ENCODE measurements at places on chromosomes 6 and 20.

DNA sequence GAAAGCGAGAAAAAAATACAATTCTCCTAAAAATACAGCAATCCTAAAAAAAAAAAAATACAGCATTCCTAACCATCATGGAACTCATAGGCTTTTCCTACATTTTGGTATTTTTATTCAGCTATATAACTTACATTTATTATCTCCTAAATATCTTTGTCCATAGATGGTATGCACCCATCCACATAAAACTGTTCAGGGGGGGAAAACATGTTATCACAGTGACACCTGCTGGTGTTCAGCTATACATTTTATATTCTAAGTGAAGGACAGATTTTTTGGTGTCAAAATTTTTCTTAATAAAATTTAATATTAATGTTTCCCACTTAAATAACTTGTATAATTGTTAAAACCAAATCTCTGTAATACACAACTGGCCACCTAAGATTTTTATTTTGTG lies 58.0 kb downstream of the BLOC1S5 start:
- peak; percentile 23 for DNase-seq

DNA sequence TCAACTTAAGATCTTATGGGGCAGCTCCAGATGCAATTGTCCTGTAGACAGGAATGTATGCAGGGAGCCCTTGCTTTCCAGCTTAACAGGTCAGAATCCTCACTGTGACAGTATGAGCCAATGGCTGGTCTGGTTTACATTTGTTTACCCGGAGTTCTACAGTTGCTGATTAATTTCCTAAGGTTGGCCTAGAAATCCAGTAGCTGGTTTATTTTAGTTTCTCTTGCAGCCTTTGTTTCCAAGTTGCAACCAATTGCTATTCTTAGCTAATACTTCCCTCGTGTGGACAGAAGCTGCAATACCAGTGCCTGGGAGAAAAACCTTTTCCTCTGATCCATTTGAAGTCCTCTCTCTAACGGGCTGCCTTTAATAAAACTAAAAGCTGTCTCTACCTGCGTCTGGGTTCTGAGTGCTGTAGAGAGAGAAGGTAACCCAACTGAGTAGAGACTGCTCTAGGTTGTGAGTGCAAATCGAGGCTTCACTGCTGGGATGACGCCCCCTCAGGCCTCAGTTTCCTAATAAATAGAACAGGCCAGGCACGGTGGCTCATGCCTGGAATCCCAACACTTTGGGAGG lies 45.9 kb downstream of the ZNF217 start:
- peak; percentile 38 for DNase-seq

DNA sequence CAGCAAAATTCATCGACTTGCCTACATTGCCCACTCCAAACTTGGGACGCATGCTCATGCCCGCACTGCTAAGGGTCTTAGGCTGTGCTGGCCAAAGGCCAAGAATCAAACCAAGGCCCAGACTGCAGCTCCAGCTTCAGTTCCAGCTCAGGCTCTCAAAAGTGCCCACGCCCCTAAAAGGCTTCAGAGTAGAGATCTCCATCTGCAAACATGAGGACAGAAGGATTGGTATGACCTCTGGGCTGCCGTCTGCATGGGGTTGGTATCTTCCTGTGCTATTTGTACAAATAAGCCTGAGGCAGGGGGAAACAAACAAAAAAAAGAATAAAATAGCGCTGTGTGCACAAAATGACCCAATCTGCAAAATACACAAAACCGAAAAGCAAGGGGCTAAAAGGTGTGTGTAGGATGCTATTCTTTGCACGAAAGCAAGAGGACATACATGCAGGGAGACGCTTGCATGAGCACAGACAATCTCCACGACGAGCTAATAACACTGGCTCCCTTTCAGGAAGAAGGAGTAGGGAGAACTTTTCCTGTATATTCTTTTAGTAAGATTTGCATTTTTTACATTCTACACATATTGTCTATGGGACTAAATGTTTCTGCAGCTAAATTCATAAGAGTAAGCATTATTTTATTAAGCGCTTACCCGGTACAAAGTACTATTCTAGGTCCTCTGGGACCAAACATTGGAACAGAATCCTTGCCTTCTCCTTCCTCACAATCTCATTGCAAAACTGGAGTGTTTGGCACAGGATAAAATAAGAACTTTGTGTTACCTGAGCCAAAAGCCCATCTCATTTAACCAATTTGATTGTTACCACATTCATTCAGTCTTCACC lies 33.1 kb downstream of the ATP9A start:
- no peak for DNase-seq

- no peak for DNase-seq
Observed at GRCh38 chr6:125577124-125577662, 172.2 kb upstream of the HEY2 start.

DNA sequence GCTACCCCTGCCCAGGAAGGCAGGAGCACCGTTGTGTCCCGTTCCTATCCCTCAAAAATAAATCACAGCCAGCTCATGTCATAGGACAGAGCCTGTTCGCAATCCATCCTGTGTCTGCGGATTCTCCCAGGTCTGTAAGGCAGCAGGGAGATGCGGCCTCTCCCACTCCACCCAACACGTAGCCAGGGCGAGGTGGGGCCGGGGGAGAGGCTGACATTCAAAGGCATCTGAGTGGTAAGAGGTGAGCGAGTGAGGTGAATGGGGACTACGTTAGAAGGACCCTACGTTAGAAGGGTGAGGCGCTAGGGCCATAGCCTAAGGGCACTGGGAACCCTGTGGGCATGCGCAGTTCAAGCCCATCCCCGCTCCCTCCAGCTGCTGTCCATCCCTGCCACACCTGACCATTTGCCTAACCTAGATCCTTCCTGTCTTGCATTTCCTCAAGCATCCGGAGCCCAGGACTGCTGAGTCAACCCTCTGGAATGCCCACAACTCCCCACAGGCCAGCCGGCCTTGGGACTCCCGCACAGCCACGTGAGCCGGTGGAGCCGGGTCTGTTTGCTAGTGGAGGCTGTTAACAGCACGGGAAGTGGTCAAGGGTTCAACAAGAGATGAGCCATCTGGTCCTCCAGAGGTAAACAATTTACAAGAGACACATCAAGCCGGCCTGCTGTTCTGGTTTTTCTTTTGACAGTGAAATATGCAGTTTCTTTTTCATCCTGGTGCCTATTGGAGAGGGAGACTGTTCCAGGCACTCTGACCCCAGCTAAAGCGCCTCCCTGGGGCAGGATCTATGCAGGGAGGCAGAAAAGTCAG lies 45.9 kb downstream of the RIPOR3 start:
- DNase-seq = peak; percentile 94

All from H54 (cell line).